ENCODE measurements at places on chromosomes 13 and 19.

GRCh38 chr13:27055526-27055925, 116.1 kb downstream of the USP12 start:
- DNase-seq: no peak

- no peak for DNase-seq
Measured at GRCh38 chr13:42102961-42103865, 54.8 kb downstream of the DGKH start.

DNA sequence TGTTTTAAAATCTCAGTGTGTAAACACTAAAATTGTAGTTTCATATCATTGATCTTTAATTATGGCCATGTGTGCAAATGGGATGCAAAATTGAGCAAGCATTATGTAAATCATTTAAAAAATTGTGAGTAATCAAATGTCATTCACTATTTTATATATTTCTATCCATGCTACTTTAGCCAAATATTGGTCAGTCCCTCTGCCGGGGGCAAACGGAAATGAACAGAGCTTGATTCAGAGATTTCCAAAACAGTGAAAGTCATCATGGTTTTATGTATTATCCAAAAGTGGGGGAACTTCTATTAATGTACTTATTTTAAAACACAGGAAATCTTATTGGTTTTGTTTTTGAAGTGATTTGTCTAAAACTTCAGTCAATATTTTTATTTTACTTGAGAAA, 219.1 kb downstream of the IRS2 start:
- no peak for DNase-seq

GRCh38 chr19:49499030-49499670, 2.9 kb downstream of the RPS11 start:
- no peak for DNase-seq

DNA sequence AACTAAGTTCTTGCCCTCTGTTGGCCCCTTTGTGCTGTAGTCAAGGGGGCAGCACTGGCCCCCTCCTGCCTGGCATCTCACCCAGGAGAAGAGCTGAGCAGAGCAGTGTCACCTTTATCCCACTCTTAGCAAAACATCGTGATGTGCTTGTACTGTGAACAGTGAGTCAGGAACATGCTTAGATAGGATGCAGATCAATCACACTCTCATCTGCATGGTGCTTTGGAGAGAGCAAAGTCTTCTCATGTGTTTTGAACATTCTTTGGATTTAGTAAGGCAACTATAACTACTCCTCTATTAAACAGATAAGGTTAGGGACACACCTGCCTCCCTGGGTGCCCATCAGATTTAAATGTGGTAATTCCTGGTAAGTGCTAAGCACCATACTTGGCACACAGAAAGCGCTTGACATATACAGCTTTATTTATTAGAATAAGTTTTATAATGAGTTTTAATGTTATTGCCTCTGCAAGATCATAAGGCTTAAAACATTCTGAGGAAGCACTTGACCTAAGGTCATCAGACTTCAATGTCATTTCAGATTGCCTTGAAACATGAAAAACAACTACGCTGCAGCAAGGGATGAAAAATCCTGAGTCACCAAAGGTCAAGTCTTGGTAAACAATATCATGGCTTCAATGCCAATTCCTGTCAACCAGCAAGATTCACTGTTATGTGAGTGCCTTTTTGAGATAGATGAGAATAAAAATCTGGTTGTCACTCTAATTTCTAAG, 82.4 kb upstream of the IRS2 start:
- no peak for DNase-seq

- DNase-seq: no peak
Measured at GRCh38 chr19:29439688-29440550, 85.9 kb upstream of the VSTM2B start.

GRCh38 chr13:51479199-51479523, 26.3 kb upstream of the INTS6 start:
- no peak for DNase-seq

GRCh38 chr19:32164384-32164992, 180.9 kb upstream of the ZNF507 start:
- DNase-seq: no peak

- no peak for DNase-seq
Measured at GRCh38 chr13:64697226-64697625, 2532.9 kb downstream of the PCDH9 start.

DNA sequence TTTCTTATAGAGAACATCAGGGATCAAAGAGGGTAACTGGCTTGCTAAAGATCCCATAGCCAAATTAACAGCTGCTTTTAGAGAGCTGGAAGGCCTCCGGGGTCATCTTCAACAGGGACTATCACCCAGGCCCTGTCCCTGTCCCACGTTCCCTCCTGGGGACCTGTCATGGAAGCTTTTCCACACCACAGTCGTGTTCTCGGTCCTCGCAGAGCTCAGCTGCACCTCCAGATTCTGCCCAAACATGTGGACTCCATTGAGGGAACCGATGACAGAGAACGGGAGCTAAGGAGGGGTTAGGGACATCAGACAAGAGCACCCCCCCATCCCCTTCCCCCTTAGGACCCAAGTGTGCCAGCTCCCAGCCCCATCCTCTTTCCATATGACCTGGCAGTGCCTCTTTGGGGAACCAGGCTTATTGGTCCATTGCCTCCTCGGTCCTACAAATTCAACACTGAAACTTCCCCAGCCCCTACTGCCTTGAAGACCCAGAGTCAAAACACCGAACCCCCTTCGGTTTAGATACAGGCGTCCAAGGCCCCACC, 568 bp downstream of the FUZ start:
- DNase-seq: no peak

- no peak for DNase-seq
Measured at GRCh38 chr19:35061583-35062373, 20.3 kb downstream of the HPN start.

- DNase-seq: no peak
Measured at GRCh38 chr13:98761126-98761985, 8.9 kb upstream of the SLC15A1 start.

GRCh38 chr19:8141726-8142512, 7.5 kb downstream of the FBN3 start:
- no peak for DNase-seq

DNA sequence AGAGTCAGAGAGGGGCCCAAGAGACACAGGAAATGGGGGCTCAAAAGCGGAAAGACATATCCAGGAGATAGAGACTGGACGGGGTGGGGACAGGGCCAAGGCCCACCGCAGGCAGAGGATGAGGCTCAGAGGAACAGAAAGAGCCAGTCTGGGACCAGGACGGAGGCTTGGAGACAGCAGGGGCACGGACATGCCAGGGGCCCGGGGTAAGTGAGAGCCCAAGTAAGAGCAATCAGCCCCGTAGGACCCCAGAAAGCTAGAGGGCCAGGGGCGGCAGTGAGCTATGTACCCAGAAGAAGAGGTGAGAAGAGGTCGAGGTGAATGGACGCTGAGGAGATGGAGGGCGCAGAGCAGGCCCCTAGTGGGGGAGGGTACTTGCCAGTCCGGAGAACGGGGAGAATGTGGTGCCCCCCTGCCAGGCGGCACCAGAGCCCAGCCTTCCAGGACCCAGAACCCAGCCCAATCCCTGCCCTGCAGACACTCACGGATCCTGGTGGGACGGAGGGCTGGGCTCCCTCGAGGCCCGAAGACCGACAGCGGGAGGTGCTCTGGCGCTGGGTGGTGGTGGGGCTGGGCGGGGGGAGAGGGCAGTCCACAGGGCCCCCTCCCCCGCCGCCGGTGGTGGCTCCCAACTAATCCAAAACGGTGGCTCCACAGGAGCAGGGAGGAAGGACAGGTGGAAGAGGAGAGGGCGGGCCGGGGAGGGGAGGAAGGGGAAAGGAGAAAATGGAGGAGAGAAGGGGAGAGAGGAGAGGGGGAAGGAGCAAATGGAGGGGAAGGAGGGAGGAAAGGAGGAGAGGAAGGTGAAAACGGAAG, 1.0 kb downstream of the GRIK5 start:
- DNase-seq: no peak

DNA sequence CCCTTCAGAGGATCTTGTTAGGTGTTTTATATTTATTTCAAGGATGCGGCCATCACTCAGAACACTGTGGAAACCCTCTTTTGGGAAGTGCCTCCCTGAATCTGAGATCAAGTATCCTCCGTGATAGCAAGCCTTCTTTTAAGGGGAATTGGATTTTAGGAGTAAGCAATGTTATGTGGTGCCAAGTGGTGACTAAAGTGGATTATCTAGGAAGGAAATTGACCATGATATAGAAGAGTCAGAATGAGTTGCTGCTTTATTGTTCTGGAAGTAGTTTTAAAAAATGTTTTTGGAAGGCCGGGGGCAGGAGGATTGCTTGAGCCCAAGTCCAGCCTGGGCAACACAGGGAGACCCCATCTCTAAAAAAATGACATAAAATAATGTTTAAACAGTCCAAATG, 6.7 kb downstream of the ERCC5 start:
- DNase-seq: no peak

DNA sequence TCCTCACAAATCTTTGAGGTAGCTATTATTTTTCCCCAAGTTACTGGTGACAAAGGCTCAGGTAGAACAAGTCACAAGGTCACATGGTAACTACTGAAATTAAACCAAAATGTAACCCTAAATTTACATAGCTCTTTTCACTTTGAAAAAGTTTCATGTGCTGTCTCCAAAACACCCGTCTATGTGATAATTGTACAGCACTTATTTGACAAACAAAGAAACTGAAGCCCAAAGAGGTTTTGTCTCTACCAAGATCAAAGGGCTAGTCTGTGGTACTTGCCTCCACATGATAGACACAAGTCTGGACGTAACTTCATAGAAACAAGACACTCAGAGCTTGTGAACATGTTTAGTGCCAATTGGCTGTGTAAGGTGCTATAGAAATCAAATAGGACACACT, 108.3 kb downstream of the SACS start:
- no peak for DNase-seq

DNA sequence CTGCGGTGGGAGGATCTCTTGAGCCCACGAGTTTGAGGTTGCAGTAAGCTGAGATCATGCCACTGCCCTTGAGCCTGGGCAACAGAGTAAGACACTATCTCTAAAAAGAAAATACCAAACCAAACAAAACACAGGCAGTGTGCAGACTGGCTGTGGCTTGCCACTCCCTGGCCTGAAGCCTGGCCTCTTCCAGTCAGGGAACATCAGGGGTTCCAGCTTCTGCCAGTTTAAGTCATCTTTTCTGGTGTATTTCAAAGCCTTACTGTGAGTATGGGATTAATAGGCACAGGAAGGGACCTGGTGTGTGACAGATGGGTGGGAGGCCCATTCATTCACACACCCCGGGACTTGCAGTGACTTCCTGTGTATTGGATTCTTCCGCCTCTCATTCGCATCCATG, 27.0 kb upstream of the F2RL3 start:
- no peak for DNase-seq

GRCh38 chr19:39969681-39970424, 1.1 kb upstream of the PSMC4 start:
- DNase-seq: no peak

DNA sequence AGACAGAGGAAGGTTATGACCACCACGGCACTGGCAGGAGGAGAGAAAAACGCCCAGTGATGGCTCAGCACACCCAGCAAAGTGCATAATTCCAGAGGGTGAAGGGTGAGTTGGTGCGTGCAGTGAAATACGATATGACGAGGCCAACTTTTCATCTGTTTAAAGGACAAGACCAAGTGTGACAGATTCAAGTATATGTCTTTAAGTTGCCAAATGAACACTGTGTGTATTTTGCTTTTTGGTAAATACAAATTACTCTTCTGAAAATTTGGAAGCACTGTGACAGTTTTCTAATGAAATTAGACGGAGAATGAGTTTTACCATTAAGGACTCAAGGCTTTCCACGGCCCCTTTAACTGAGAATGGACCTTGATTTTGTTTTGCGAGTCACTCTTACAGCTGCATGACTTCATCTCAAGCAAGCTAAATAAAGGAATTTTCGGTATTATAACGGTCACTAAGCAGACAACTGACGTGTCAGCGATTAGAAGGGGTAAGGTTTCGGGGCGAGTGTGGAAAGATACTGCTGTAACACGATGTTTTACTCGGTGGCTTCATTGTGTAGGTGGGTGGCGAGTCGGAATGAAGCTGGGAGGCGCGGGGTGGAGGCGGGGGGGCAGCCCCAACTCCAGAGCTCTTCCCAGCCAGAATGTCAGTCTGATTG, 22.8 kb downstream of the COL4A2 start:
- DNase-seq: no peak

GRCh38 chr13:35225582-35225981, 250.9 kb downstream of the MAB21L1 start:
- no peak for DNase-seq

DNA sequence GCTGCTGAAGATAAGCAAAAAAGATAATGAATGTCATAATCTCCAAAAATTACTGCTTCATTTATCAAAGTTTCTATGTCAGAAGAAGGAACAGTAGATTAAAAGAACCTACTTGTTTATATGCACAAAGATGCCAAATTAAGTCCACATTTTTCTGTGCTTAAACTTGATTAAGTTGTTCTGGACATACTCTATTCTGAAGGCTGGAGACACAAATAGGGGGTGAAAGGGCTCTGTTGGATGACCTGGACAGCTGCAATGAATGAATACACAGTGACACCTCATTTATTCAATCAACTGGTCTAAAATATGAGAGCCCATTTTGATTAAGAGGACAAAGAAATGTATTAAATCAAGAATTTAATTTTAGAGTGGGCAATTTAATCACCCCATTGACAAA, 276.3 kb upstream of the PCDH9 start:
- DNase-seq: no peak

DNA sequence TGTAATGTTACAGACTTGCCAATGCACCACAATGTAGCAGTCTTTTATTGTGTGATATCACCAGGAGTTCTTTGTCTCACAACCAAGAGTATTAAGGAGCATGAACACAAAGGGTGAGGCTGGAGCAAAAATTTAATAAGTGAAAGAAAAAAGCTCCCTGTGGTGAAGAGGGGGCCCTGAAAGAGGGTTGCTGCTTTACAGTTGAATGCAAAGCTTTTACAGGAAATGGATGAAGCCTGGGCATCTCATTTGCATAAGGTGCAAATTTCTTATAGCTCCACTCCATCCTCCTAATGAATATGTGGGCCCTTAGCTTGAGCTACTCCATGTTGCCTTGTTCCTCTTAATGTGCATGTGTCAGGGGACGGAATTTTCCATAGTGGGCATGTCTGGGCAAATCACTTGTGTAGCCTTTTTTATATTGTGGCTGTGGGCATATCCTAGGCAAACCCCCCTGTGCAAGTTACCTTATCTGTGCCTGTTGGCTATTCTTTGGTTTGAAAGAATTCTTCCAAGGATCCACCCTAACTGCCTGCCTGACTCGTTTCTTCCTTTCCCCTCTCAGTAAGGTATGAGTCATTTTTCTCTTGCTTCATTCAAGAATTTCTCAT, 45.3 kb upstream of the TRPC4 start:
- DNase-seq: no peak

GRCh38 chr19:35609851-35610353, 2.6 kb upstream of the HAUS5 start:
- DNase-seq: no peak

DNA sequence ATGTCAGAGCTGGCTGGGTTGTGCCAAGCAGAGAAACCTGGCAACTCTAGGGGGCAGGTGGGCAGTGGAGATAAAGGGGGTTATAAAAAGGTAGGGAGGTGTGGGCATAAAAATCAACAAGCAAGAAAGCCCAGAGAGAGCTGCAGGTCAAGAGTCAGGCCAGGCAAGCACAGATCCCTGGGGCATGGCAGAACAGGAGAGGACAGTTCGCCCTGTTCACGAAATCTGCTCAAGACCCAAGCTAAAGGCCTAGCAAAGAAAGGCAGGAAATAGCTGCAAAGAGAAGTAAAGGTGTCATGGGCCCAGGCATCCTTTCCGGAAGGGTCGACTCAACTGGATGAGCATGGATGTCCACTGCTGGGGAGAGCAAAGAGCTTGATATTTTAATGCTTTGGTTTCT, 3.4 kb downstream of the MBNL2 start:
- no peak for DNase-seq

- DNase-seq: no peak
Measured at GRCh38 chr19:17248011-17248776, 2.5 kb upstream of the NR2F6 start.
